Sigmoid colon (tissue), 7 donors: ENCODE measurements at places on chromosomes 12 and 14. TPM values are rescaled to one million over a fixed set of nuclear protein-coding genes. Genes with fewer than 3 reads are reported as not detected.

The IL26 gene
- polyA plus RNA-seq: not detected

The MAPKAPK5 gene
- polyA plus RNA-seq: 46.0 TPM

The TMEM52B gene
- polyA plus RNA-seq: 0.12 TPM

The CCDC175 gene
- polyA plus RNA-seq: not detected

The ACOT6 gene
- not detected for polyA plus RNA-seq

The RGS6 gene
- polyA plus RNA-seq: 0.79 TPM

The PLBD2 gene
- 3.0 TPM for polyA plus RNA-seq

The ALDH2 gene
- 348 TPM for polyA plus RNA-seq

The CLEC1B gene
- polyA plus RNA-seq: not detected

GRCh38 chr12:42485823-42486222, 103.7 kb downstream of the PRICKLE1 start:
- no peak overlapping the region for H3K4me3 ChIP-seq
- no peak for DNase-seq
- H3K27ac ChIP-seq: no peak overlapping the region
- H3K4me1 ChIP-seq: peaks cover 28% of the 10 kb centered on the region

DNA sequence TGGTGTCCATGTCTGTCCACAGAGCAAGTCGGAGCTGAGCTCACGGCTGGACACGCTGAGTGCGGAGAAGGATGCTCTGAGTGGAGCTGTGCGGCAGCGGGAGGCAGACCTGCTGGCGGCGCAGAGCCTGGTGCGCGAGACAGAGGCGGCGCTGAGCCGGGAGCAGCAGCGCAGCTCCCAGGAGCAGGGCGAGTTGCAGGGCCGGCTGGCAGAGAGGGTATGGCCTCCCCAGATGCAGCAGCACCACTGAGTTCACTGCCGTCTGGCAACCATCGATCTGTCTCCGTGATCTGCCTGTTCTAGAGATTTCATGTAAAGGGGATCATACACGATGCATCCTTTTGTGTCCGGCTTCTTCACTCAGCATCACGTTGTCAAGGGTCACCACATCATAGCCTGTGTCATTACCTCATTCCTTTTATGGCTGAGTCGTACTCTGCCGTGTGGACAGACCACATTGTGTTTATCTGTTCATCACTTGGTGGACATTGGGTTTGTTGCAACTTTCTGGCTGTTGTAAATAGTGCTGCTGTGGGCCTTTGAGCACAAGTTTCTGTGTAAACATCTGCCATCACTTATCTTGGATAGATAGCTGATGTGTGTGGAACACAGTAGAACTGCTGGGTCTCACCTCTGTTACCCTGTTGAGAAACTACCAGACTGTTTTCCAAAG, 21.9 kb downstream of the HIP1R start:
- no peak for DNase-seq
- H3K4me1 ChIP-seq: no peaks in the 10 kb centered on the region

- no peak overlapping the region for H3K4me3 ChIP-seq
- no peak overlapping the region for H3K27ac ChIP-seq
- no peak for DNase-seq
- no peaks in the 10 kb centered on the region for H3K36me3 ChIP-seq
- no peaks in the 10 kb centered on the region for H3K4me1 ChIP-seq
Measured at GRCh38 chr14:50599700-50600444, 39.9 kb downstream of the ATL1 start.

GRCh38 chr14:56295743-56296142, 177.5 kb downstream of the PELI2 start:
- H3K36me3 ChIP-seq: peaks cover 23% of the 10 kb centered on the region
- no peaks in the 10 kb centered on the region for H3K27me3 ChIP-seq
- no peak for DNase-seq
- no peak overlapping the region for H3K27ac ChIP-seq

DNA sequence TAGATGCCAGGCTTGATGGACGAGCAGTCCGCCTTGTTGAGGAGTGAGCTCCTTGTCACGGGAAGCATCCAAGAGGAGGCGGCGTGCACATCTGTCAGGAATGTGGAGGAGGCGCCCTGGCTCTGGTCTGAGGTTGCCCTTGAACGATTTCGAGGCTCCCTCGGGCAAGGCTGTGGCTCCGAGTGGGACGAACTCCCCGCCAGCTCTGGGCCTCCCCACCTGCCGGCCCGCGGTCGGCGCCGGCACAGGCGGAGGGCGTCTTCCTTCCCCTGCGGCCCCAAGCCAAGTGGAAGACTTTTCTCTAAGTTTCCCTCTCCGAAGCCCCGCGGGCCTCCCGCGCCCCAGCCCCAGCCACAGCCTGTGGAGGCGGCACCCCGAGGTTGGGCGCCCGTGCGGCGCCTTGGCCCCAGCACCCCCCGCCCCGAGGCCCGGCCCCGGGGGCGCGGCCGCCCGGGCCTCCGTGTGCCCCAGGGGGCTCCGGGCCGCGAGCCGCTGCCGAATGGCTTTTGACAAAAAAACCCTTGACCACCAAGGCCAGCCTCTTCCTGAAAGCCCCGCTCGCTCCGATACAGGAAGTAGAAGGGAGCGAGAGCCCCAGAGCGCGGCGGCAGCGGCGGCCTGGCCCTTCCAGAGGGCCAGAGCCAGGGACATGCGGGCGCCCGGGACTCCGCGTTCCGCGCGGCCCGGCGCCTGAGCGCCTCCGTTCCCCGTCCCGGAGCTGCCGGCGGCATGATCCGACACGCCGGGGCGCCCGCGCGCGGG, at the start of gene RIN3:
Gene RIN3, plus strand, starts transcription at position 578 of the 762 bp plus-strand sequence. Its CDS starts 152 bp downstream, at position 730.
- H3K27ac ChIP-seq: peak within 1 kb of the TSS; percentile 99
- peaks cover 52% of the 10 kb centered on the region for H3K4me1 ChIP-seq
- H3K27me3 ChIP-seq: no peaks in the 10 kb centered on the region
- peak within 1 kb of the TSS; percentile 84 for H3K4me3 ChIP-seq
- H3K36me3 ChIP-seq: no peaks in the 10 kb centered on the region

- H3K36me3 ChIP-seq: no peaks in the 10 kb centered on the region
- H3K4me3 ChIP-seq: no peak overlapping the region
- peak overlapping the region; percentile 69 for H3K27ac ChIP-seq
- no peaks in the 10 kb centered on the region for H3K4me1 ChIP-seq
- no peaks in the 10 kb centered on the region for H3K27me3 ChIP-seq
Measured at GRCh38 chr14:30725763-30726162, 103.6 kb downstream of the SCFD1 start.

- no peaks in the 10 kb centered on the region for H3K36me3 ChIP-seq
- DNase-seq: no peak
- H3K27me3 ChIP-seq: no peaks in the 10 kb centered on the region
- no peaks in the 10 kb centered on the region for H3K4me1 ChIP-seq
- no peak overlapping the region for H3K4me3 ChIP-seq
Measured at GRCh38 chr14:53606203-53606602, 350.4 kb downstream of the BMP4 start.

- H3K4me1 ChIP-seq: no peaks in the 10 kb centered on the region
- no peak for DNase-seq
- H3K27me3 ChIP-seq: no peaks in the 10 kb centered on the region
- H3K36me3 ChIP-seq: no peaks in the 10 kb centered on the region
- no peak overlapping the region for H3K27ac ChIP-seq
Measured at GRCh38 chr14:28570391-28570790, 196.2 kb upstream of the FOXG1 start.

DNA sequence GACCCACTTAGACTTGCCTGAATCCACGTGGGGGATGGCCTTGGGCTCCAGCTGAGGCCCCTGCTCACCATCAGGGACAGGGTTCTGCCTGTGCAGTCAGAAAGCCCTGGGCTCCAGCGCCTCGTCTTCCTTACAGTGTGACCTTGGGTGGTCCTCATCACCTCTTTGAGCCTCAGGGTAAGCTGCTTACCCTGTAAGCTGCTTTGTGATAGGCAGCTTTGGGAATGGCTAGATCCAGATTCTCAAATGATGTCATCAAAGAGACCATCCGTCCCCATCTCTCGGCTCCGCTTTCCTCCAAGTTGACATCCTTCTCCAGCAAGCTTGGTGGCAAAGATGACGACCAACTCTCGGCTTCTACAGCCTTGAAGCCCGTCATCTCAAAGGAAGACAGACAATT, 127.0 kb downstream of the ADCK1 start:
- H3K27ac ChIP-seq: no peak overlapping the region
- DNase-seq: no peak
- no peaks in the 10 kb centered on the region for H3K27me3 ChIP-seq
- H3K4me3 ChIP-seq: no peak overlapping the region

DNA sequence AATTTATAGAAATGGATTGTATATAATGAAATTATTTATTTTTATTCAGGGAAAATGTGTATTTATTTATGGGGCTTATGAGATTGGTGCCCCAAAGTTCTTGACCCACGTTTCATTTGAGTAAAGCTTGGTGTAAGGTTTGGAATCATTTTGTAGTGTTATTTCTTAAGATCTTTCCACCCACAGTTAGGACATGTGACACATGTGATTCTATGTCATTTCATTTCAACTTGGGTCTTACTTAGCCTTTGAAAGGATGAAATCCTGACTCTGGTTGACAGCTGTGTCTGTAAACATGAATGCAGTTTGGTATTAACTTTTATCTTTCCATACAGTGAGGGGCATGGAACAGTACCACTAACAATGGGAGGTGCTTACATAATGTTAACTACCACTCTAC, 51.7 kb downstream of the FLRT2 start:
- no peaks in the 10 kb centered on the region for H3K27me3 ChIP-seq
- DNase-seq: no peak
- H3K36me3 ChIP-seq: no peaks in the 10 kb centered on the region
- H3K27ac ChIP-seq: no peak overlapping the region
- no peaks in the 10 kb centered on the region for H3K4me1 ChIP-seq
- no peak overlapping the region for H3K4me3 ChIP-seq

DNA sequence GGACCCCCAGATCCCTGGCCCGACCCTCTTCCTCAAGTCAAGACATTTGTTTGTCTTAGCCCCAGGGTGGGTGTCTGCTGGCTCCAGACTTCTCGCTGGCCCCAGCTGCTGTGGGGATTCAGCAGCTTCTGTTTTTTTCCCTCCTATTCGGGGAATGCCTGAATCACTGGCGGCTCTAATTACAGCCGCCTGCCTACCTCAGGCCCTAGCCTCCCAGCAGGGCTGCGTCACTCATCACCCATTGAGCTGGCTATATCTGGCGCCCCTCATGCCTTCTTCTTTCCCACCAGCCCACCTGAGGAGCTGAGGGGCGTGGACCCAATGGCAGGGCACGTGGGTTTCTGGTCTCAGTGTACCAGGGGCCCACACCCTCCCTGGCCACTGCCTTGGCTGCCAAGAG, 10.1 kb downstream of the KRT80 start:
- peaks cover 54% of the 10 kb centered on the region for H3K4me1 ChIP-seq
- H3K27ac ChIP-seq: no peak overlapping the region
- no peaks in the 10 kb centered on the region for H3K27me3 ChIP-seq
- no peak overlapping the region for H3K4me3 ChIP-seq
- H3K36me3 ChIP-seq: no peaks in the 10 kb centered on the region

DNA sequence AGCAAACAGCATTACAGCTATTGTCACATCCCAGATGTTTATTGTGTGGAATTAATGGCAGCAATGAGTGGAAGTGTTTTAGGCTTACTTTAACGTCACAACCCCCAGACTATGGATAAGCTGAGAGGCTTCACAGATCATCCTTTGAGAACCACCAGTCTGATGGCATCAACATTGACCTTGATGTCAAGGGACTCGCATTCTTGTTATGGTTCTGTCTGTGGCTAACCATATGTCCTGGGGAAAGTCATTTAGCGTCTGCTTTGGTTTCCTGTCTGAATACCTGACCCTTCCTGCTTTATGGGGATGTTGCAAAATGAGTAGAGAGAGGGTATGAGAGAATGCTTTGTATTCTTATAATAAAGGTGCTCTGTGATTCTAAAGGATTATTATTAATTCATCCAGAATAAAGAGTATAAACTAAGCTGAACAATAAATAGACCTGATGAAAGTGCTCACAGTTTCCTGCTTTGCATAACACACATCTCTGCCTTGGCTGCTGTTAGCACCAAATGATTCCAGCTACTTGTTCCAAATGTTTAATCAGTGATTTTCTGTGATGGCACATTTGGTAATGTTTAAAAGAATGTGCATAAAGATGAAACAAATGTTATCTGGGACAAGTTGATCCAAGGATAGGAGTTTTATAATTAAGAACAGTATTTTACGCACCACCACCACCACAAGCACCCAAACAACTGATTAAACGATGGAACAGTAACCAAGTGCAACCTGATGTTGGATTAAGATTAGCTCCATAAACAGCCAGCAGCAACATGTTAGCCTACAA, 116.9 kb upstream of the LRIG3 start:
- no peak for DNase-seq
- H3K27me3 ChIP-seq: no peaks in the 10 kb centered on the region
- H3K4me1 ChIP-seq: no peaks in the 10 kb centered on the region
- H3K4me3 ChIP-seq: no peak overlapping the region

DNA sequence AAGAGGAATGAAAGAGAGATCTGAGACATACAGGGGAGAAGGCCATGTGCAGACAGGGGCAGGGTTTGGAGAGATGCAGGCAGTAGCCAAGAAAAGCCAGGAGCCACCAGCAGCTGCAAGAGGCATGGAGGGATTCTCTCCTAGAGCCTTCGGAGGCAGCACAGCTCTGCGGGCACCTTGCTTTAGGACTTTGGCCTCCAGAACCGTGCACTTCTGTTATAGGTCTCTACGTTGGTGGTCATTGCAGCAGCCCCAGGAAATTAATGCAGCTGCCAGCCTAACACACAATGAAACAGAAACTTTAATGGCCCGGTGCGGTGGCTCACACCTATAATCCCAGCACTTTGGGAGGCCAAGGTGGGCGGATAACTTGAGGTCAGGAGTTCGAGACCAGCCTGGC, 14.7 kb upstream of the VRK1 start:
- H3K27ac ChIP-seq: no peak overlapping the region
- no peaks in the 10 kb centered on the region for H3K36me3 ChIP-seq
- DNase-seq: no peak

DNA sequence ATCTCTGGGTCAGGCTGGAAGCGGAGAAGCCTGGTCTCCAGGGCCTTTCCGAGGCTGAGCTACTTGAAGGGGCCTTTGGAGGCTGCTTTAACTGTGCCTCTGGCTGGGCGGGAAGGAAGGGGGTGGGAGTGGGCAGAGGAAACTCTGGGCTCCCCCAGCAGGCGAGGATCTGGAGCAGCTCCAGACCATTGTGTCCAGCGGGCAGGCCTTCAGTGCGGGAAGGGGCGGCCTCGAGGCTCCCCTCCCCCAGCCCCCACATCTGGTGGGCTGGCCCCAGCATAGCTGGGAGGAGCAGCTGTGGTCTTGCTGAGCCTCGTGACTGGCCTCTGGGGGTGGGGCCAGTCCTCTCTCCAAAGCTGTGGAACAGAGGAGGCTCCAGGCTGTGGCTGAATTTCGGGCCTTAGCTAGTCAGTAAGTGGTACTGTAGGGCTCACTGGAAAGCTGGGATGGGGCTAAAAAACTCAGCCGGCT, 3.4 kb downstream of the TAMALIN start:
- H3K4me1 ChIP-seq: peaks cover 34% of the 10 kb centered on the region
- H3K27ac ChIP-seq: peak overlapping the region; percentile 82
- H3K27me3 ChIP-seq: peaks cover 29% of the 10 kb centered on the region

DNA sequence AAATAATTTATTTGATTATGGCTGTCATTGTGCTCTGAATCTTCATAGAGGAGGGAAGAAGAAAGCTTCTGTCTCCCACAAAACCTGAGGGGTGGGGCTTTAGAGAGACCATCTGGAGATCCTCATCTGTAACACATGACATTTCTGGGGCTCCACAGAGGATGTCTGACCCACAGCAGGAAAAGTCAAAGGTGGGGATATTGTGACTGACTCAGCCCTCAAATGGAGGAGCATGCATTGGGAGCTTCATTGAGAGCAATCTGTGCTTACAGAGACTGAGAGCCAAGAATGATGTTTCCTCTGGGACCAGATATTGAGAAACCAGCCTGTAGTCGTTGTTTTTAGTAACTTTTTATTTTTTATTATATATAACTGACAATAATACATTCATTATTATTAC, 158.7 kb downstream of the SYT1 start:
- no peaks in the 10 kb centered on the region for H3K36me3 ChIP-seq
- no peak overlapping the region for H3K27ac ChIP-seq
- no peak overlapping the region for H3K4me3 ChIP-seq
- no peaks in the 10 kb centered on the region for H3K4me1 ChIP-seq
- no peaks in the 10 kb centered on the region for H3K27me3 ChIP-seq
- DNase-seq: no peak
